ENCODE measurements at places on chromosomes 7 and 10. TPM values are rescaled to one million over a fixed set of nuclear protein-coding genes. Genes with fewer than 3 reads are reported as not detected.

Gene SFRP4
- 1.2 TPM for total RNA-seq

Gene MOGAT3
- total RNA-seq = not detected

Gene CPXM2
- 117 TPM for total RNA-seq

Gene PNLIP
- total RNA-seq = not detected

Gene TWIST1
- 3.9 TPM for total RNA-seq

Gene SEMA3A
- 57.3 TPM for total RNA-seq

Gene IKZF1
- total RNA-seq = 20.5 TPM

Gene R3HCC1L
- 14.4 TPM for total RNA-seq

Gene TAS2R3
- 1.8 TPM for total RNA-seq

Gene LRRTM3
- not detected for total RNA-seq

Gene AS3MT
- total RNA-seq = 7.1 TPM

Gene SOSTDC1
- 8.7 TPM for total RNA-seq

Gene PTPRN2
- 7.1 TPM for total RNA-seq

Gene TRDMT1
- total RNA-seq = 7.5 TPM

Gene SORCS1
- total RNA-seq = 10.5 TPM

Gene PLXDC2
- total RNA-seq = 44.6 TPM

Gene C7orf57
- not detected for total RNA-seq

Gene UNCX
- not detected for total RNA-seq

Gene H2BK1
- not detected for total RNA-seq

Gene MRPS16
- 34.3 TPM for total RNA-seq

Gene GJC3
- not detected for total RNA-seq

Gene ACSM6
- not detected for total RNA-seq

Gene ECHDC3
- total RNA-seq = 13.8 TPM

Gene LRRN3
- total RNA-seq = 1.1 TPM

Gene SDK1
- 23.0 TPM for total RNA-seq

Gene PLAC9
- total RNA-seq = 5.1 TPM

Gene APBB1IP
- total RNA-seq = 3.5 TPM

Gene MAGI2
- 19.1 TPM for total RNA-seq

Gene OR2F2
- not detected for total RNA-seq

Gene ENTPD7
- total RNA-seq = 2.9 TPM

Gene GIMAP2
- 10.5 TPM for total RNA-seq

Gene SYNPO2L
- total RNA-seq = not detected

Gene NRG3
- total RNA-seq = 0.41 TPM

Gene MARVELD1
- 24.0 TPM for total RNA-seq

Gene HKDC1
- not detected for total RNA-seq

Gene JAKMIP3
- total RNA-seq = 1.2 TPM

Gene GLCCI1
- total RNA-seq = 17.7 TPM

Gene NEUROD6
- total RNA-seq = not detected

Gene NEUROG3
- total RNA-seq = not detected

Gene LGI1
- 28.1 TPM for total RNA-seq

Gene ACTL6B
- 0.71 TPM for total RNA-seq

Gene MYOF
- total RNA-seq = 83.4 TPM

Gene TMEM139
- not detected for total RNA-seq

Gene ADAM8
- total RNA-seq = 0.36 TPM

Gene NKX2-3
- total RNA-seq = 32.4 TPM

Gene PFKFB3
- 28.0 TPM for total RNA-seq

Gene HGF
- total RNA-seq = 5.6 TPM

Gene KLHDC10
- total RNA-seq = 16.3 TPM

Gene MYL10
- total RNA-seq = not detected

Gene CHAT
- 0.41 TPM for total RNA-seq

Gene MACC1
- total RNA-seq = not detected

All from sigmoid colon (tissue), 7 donors.